ENCODE measurements at places on chromosomes 13 and 19.

DNA sequence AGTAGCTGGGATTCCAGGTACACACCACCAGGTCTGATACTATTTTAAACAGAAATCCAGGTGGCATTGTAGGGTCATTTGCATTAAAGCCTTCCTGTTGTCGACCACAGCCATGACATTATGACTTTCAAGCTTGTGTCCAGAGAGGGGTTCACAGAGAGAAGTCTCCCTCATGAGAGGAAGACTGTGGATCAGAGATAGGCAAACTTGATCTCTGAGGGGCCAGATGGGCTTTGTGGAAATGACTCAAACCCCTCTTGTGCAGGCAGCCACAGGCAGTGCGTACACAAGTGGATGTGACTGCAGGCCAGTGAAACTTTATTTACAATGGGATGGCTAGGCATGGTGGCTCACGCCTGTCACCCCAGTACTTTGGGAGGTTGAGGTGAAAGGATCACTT is 27.8 kb upstream of the F2RL3 start:
- DNase-seq: no peak

GRCh38 chr19:38093587-38093986 is 130.4 kb downstream of the DPF1 start:
- DNase-seq: no peak

DNA sequence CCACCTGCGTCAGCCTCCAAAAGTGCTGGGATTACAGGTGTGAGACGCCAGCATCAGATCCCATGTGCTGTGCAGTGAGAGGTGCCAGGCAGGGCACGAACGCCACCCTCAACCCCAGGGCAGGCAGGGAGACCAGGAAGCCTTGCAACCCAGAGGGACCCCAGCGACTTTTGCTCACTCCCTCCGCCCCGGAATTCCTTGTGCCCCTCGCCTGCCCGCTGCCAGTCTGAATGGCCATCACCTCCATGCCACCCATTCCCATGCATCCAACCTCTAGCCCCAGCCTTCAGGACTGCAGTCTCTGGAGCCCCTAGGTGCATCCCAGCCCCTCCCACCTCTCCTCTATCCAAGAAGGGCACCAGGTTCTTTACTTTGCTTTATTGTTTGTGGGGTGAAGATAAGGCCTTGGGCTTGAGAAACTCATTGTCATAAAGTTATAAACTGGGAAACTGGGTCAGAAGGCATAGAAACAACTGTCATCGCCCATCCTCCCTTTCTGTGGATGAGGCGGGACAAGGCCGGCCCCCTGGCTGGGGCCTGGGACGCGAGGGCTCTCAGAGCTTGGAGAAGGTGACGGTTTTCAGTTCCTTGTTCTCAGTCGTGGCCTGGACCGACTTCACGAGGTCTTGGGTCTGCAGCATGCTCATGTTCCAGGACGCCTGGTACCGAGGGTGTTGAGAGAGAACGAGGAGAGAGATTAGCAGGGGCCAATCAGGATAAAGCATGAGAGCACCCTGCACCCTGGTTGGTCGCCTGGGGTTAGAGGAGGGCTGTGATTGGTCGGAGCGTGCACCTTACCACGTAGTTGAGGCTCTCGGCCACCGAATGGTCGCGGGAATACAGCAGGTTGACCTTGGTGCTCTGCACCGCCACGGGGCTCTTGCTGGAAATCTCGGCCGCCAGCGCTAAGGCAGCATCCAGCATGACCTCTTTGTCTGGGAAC is 2.6 kb upstream of the LGALS4 start:
- DNase-seq: no peak

DNA sequence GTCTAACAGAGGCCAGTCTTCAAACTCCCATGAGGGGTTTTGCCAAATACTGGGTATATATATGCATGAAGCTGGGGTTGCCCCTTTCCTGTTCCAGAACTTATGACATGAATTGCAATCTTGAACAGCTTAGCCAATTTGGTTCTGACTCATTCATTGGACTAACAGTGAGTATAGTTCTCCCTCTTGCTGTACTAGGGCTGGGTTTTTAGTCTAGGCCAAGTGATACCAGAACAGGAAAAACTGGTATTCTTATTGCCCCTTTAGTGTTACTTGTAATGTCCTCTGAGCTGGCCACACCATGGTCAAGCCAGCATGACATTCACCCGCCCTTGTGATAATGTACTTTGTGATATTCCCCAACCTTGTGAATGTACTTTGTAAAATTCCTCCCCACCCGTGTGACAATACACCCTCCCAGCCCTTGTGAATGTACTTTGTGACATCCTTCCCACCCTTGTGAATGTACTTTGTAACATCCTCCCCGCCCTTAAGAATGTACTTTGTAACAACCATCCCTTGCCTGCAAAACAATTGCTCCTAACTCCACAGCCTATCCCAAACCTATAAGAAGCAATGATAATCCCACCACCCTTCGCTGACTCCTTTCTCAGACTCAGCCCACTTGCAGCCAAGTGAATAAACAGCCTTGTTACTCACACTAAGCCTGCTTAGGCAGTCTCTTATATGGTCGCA is 26.9 kb downstream of the ZNF846 start:
- no peak for DNase-seq
